Stimulated activated CD4-positive, alpha-beta T cell treated with anti-CD3 and anti-CD28 coated beads, Interleukin-2, amount 100 ng/mL, for 24 hours (primary cell): ENCODE measurements at places on chromosomes 16 and 17.

DNA sequence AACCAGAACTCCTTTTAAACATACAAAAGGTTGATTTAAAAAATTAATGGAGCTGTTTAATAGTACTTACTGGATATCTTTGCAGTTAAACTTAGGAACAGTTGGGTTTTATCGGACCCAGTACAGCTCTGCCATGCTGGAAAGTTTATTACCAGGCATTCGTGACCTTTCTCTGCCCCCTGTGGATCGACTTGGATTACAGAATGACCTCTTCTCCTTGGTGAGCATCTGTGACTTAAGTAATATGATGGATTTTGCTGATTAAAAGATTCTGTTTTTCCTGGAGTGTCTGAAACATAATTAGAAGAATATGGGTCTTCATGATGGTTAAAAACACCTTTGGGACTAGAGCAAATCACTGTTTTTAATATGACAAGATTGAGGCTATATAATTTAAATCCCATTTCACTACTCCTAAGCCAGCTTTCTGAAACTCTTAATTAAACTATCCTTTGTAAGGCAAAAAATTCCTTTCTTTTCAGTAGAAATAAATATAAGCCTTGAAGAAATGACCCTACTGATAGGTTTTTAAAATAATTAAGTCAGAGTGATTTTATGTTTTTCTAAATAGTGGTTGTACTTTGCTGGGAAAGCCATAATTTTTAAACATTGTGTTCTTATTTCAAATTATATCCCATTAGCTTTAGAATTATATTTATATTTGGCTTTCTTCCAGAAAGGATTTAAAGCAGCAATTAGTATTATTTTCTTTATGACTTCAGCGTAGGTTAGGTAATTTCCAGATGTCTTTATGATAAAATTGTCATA is 45.7 kb upstream of the KPNB1 start:
- DNase-seq = no peak

GRCh38 chr16:26708428-26708827 is 358.3 kb upstream of the C16orf82 start:
- DNase-seq = no peak

- DNase-seq = no peak
Measured at GRCh38 chr16:15509593-15510535, 75.5 kb downstream of the BMERB1 start.

GRCh38 chr17:64161380-64162176 is 31.6 kb upstream of the ERN1 start:
- no peak for DNase-seq

DNA sequence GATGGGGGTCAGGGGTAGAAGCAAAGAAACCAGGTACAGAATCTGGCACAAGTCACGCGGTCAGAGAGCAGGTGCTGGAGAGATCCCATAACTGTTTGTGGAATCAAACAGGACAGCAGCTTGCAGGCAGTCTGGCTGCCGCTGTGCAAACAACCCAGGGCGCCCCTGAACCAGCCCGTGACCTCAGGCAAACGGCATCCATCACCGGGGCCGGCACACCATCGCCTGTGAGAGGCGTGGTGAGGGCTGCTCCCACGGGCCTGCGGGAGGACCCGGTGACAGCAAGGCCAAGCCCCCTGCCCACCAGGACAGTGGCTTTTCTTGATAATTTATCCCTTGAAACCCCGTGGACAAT is 47.9 kb downstream of the CBFA2T3 start:
- DNase-seq = no peak
